ENCODE measurements at places on chromosomes 4 and X.

GRCh38 chrX:102029026-102029425 is 96.5 kb upstream of the TCEAL2 start:
- DNase-seq: no peak

DNA sequence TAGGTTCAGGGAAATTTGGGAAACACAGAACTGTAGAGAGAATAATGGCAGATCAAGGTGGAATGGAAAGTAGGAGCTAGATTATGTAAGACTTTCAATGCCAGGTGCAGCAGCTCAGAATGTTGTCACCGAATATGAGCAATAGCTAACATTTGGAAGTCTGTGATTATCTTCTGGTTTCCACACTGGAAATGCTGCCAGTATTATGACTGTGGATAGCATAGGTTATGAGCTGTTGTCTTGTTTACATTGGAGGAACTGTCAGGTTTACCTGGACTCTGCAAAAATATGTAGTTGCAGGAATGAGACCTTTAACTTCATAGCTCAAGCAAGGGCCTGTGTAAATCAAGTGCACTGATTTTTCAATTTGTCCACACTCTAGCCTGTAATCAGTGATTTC is 26.0 kb upstream of the TAF9B start:
- DNase-seq: no peak

DNA sequence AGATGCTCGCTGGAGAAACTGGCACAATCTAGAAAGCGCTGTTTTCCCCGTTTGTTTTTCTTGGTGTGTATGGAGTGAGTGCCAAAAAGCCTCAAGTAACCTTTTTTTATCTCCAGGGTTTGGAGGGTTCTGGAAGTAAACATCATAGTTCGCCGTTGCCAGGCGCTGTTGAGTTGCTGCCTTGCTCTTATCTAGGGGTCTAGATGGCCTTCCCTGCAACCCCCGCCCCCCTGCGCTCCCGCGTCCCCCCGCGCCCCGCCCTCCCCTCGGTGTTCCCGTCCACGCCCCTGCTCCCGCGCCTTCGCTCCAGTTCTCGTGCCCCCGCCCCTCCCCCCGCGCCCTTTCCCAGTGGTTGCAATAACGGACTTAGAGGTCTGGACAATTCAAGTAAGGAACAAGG is 555 bp upstream of the GCNA start:
- no peak for DNase-seq

- DNase-seq: no peak
Measured at GRCh38 chr4:179007755-179008154, 1565.5 kb upstream of the AGA start.

DNA sequence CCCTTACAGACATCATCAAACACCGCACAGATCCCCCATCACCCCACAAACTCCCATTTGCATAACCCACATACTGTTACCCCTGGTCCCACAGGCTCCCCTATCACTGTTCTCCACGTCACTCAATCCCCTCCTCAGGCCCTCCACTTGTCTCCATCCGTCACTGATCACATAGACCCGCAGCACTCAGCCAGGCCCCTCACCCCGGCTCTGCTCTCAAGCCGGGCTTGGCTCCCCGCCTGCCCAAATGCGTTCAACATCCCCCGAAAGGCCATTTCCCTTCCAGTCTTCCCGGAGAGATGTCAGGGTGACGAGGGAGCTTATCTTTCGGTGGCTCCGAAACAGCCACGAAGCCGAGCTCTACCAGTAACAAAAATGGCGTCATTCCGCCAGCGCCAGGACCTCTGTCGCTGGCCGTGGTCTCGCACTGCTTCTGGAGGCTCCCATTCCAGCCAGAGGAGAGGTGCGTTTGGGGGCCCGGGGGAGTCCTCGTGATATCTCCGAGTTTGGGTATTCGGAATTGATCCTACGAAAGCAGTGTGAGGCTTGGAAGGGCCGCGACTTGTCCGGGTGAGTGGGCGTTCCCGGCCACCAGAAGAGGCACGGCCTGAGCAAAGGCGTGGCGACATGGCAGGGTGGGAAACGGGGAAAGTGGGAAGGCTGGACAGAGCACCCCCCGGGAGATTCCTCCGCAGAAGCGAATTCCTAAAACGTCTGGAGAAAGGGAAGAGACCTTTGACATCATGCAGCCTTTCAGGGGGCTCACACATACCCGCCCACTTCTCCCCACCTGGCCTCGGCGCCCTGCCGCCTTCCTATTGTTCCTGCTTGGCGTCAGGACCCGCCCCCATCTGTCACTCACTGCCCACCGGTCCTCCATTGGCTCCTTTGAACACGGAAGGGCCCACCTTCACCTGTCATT is at the start of gene ZNF630:
Gene ZNF630 (minus strand): TSS at position 577 of the 922 bp plus-strand sequence. CDS start 4,754 bp downstream, outside the sequence.
- peak; percentile 74 for DNase-seq

DNA sequence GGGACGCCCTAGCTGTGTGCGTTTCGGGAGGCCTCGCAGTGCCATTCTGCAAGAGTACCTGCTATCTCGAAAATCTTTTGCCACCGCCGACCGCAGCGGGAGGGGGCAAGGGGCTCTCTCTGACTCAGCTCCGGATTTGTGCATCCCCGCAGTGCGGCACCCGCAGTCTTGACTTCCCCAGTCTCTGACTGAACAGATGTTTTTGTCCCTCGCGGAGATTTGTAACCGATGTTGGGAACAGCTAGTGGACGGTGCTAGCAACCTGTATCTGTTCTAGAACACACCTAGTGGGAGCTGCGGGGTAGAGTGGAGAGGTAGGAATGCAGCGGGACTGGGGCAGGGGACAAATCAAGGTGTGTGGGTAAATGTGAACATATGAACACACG is 17.2 kb downstream of the NKX6-1 start:
- DNase-seq: no peak

- DNase-seq: peak; percentile 11
Measured at GRCh38 chrX:39152106-39152649, 350.9 kb downstream of the MID1IP1 start.

- no peak for DNase-seq
Measured at GRCh38 chr4:182502064-182502463, 258.9 kb downstream of the TENM3 start.

Measured in CD4-positive, alpha-beta T cell treated with Interleukin-10 for 1 hour (primary cell).